ENCODE measurements at places on chromosomes 1 and 21.

- DNase-seq = no peak
Observed at GRCh38 chr1:66535061-66535460, 1.1 kb downstream of the SGIP1 start.

- DNase-seq = no peak
Observed at GRCh38 chr1:226309398-226310244, 657 bp upstream of the LIN9 start.

DNA sequence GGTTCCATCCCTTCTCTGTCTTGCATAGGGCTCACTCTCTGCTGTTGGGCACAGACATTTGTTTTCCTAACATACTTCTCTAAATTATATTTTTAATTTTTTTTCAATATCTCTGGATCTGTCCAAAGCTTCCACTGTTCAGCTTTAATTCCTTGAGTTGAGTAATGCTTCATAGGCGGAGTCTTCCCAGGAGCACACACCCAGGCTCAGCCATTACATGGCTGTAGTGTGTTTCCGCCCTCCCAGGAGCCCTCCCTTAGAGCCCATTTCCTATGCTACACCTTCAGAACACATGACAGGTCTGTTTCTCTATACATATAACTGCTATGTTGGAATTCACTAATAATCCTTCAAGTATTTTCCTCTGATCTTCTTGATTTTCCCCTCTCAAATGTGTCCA, 297.4 kb downstream of the PBX1 start:
- DNase-seq = no peak

DNA sequence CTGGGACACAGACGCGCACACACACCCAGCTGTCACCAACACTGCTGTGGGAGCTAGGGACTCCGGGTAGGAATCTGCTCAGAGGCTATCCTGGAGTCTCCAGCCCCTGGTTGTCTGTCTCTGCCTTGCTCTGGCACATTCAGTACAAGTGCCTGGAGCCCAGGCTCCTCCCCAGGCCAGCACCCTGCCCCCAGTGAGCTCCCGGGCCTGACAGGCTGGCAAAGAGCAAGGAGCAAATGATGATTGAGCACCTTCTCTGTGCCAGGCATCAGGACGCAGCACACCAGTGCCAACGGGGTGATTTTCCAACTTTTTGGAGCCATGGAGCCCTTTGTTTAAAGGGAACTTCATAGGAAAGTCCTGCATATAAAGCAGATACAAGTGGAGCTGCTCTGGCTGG, 6.5 kb downstream of the CNTN2 start:
- DNase-seq = no peak

DNA sequence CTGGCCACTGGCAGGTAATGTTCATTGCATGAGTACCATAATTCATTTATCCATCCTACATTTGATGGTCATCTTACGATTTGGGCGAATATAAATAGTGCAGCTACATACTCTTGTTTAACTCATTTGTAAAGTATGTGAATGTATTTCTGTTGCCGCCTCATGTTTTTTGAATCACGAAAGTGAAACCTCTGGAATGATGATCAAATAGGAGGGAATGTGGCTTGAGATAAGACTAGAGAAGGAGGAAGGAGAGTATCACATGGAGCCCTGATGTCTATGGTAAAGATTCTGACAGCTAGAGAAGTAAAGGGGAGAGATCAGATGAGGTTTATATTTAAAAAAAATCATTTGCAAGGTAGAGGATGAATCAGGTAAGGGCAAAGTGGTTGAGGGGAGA, 8.0 kb downstream of the MRPS14 start:
- no peak for DNase-seq

All from type B pancreatic cell (in vitro differentiated cells).